Lung (tissue), 17 donors: ENCODE measurements at places on chromosomes 12 and 14. TPM values are rescaled to one million over a fixed set of nuclear protein-coding genes. Genes with fewer than 3 reads are reported as not detected.

DNA sequence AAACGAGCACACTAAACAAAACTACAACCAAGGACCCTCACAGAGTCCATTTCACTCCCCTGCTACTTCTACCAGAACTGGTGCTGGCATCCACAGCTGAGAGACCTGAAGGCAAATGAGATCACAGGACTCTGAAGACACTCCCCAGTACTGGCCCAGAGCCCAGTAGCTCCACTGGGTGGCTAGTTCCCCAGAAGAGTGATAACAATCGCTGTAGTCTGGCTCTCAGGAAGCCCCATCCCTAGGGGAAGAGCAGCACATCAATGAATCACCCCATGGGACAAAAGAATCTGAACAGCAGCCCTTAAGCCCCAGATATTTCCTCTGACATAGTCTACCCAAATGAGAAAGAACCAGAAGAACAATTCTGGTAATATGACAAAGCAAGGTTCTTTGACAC is 190.7 kb upstream of the BMP4 start:
- DNase-seq, result no peak

DNA sequence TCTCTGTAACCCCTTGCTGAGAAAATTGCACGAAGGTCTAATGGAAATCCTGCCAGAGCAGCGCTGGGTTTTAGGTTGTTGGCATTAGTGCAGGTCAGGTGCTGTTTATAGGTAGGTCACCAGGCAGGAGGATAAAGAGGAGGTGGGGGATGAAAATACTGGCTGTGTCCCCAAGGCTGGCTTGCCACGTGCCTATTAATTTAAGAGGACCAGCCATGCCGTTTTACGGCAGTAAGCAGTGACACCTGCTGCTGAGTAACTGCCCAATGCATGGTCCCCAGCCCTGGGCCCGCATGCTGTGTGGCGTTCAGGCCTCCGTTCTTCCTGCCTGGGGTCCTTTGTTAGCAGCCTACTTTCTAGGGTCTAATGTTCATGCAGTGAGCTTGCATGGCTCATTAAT is 67.2 kb downstream of the WDR20 start:
- peak; percentile 3 for DNase-seq

DNA sequence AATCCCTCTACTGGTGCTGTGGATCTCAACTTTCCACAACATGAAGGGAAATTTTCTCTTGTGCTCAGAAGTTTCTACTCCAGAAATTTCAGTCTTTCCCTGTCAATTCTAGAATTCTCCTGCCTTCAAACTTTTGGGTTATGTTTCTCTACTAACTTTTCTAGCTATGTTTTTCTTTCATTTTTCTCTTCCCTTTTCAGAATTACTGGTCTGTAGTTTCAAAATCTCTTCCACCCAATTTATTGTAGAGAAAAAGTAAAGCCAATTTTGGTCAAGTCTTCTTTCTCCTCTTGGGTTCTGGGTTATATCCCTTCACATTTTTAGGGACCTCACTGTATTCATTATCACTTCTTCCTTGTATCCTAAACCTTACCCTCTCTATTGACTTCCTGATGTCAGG is 18.9 kb downstream of the CNTN1 start:
- no peak for DNase-seq

DNA sequence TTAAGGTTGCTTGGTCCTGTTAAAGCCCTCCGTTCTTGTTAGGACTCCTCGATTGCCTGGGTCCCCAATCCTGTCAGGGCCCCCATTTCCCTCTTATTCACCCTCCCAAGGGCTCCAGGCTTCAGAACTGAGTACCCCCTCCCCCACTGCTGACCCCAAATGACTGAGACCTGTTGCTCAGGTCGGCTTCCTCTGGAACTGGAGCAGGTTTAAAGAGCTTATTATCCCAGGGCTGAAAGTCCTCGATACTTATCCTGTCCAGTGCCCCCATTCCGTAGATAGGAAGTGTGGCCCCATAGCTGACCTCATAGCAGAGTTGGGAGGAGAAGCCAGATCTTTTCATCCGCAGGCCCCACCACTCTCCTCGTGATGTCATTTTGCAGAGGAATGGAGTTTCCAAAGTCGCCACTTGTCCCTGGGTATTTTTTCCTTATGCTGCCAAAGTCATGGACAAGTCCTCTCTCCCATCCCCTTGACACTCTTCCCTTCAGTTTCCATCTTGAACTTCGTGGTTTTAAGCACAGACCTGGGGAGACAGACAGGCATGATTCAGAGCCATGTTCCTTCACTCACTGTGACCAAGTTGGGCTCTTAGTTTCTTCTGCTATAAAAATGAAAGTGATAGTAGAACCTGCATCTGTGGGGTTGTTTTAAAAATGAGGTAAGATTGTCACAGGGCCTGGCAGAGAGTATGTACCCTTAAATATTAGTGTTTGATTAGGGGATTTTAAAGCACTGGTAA is 1.2 kb downstream of the USP30 start:
- DNase-seq, result no peak

DNA sequence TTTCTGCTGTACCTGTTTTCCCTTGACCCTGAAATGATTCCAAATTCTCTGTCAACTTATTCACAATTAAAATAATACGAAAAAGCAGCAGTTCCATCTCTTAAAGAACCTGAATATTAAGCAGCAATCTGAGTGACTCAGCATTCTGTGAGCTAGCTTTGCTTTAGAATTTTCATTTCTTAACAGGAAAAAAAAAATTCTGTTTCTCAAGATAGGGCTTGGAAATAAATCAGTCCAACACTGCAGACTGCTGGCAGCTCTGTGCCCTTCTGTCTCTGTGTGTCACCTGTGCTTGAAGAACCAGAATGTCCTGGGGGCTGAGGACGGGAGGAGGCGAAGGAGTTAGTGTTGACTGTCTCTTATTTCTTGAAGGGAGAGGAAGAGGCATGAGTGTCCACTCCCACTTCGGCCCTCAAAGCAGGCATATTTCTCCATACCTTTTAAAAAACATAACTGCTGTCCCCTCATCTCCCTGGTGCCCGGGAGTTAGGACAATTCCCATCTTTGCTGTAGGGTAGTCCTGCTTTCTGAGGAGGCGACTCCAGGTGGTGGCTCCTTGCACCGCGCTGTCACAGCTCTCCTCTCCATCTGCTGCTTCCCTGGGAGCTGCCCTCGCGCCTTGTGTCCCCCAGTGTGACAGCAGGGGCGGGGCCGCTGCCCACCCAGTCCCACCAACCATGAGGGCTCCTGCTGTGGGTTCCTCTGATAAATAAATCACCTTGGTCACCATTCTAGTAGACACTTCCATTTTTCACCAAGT is 203.1 kb downstream of the CALM1 start:
- DNase-seq, result no peak

GRCh38 chr12:46246021-46246700 is 22.7 kb downstream of the SLC38A1 start:
- DNase-seq, result no peak

DNA sequence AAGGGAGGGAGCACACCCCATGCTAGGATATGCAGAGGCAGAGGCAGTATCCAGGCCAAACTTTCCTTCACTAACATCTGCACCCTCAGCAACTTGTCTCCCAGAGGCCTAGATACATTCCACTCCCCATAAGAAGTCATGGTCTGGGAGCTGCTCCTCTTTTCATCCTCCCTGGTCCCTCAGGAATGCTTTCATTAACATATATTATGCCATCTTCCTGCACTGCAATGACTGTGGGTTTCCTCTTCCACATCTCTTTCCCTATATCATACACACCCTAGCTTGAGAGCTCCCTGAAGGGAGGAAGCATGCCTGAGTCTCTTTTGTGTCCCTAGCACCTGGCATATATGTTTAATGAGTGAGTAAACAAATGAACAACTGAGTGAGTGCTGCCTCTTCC is 8.6 kb downstream of the DDN start:
- no peak for DNase-seq

GRCh38 chr14:28163233-28163632 is 603.4 kb upstream of the FOXG1 start:
- no peak for DNase-seq

DNA sequence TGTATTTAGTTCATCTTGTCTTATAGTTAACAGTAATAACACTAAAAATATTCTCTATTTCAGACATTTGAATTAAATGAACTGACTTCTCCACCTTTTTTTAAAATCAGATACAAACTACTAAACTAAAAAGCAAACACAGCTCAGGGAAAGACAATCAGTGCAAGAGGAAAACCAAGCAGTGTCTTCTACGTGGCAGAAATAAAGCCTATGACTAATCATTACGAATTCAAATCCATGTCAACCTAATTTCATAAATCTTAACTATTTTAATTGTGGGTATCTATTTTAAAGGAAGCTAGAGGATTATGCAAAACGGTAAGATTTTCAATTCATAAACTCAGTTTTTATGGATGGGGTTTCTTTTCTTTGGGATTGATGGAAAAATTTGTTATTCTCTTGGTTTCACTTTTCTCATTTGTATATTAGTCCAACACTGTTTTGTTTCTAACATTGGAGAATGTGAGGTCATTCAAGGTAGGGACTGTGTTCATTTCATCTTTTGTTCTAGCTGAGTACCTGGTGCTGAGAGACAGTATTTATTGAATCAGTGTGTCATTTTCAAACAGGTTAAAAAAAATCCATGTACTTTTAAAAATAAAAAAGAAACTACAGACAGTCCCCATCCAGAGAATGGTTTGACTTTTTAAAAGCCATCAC is 12.8 kb upstream of the PALS1 start:
- no peak for DNase-seq

DNA sequence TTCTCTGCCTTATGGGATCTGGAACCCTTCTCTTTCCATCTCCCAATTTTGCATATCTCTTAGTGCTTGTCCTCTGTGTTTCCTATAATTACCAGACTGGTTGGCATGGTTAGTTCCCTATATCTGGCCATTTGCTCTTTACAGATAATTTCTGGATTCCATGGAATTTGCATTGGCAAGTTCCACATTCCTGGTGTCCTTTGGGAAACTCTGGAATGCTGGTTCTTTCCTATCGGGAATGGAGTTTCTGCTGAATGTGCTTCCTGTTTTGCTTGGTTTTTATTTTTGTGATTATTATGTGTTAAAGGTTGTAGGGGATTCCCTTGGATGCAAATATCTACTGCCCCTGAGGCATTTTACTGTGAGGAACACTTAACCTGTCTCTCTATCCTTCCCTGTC is 193.0 kb upstream of the BTG1 start:
- DNase-seq, result no peak

DNA sequence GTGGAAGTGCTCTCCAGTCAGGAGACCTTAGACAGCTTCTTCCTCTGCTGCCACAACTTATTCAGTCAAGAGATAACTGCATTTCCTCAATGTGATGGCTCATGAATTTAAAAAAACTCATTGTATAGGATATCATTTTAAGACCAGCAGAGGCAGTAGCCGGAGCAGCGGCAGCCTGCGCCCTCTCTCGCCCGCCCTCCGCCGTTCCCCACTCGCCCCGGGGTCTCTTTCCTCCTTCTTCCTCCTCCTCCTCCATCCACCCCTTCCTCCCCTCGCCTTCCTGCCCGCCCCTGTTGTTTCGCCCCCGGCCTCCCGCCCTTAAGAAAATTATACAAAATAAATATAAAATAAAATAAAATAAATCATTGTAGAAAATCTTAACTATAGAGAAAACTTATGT is 687.6 kb downstream of the FLRT2 start:
- no peak for DNase-seq

DNA sequence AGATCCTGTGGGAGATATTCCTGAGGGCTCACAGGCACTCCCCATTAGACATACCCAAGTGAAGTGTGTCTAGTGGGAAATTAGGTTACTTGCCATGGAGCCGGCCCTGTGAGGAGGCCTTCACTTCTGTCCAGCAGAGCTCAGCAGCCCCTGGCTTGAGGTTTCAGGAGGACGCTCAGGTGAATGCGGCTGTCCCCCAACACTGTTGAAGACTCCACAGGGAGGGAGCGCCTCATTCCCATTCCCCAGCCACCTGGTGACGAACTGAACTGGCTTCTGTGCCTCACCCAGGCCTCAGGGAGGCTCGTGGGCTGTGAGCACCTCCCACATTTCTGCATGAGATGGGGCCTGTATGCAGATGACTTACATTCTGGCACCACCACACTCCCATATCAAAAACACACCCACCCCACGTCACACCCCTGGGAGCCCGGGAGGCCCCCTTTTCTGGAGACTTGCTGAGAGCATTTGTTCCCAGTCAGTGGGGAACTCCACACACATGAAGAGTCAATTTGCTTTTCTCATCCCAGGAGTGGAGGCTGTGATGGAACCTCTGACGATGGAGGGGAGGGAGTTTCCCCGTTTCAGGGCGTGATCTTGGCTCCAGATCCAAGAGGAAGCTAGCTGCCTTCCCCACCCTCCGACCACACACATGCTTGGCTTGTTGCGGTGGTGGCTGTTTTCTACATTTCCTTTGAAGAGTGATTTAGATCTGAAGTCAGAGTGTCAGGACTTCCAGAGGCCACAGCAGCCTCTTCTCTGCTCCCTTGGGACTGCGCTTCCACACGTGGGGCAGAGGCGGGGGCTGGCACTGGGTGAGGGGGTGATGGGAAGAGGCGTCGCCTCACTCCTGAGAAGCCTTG is 120.7 kb downstream of the ADGRD1 start:
- DNase-seq, result peak; percentile 91

- DNase-seq, result peak; percentile 32
Observed at GRCh38 chr14:93941293-93941910, 14.3 kb downstream of the FAM181A start.

- peak; percentile 44 for DNase-seq
Observed at GRCh38 chr12:3317841-3318501, 173.0 kb upstream of the PRMT8 start.

DNA sequence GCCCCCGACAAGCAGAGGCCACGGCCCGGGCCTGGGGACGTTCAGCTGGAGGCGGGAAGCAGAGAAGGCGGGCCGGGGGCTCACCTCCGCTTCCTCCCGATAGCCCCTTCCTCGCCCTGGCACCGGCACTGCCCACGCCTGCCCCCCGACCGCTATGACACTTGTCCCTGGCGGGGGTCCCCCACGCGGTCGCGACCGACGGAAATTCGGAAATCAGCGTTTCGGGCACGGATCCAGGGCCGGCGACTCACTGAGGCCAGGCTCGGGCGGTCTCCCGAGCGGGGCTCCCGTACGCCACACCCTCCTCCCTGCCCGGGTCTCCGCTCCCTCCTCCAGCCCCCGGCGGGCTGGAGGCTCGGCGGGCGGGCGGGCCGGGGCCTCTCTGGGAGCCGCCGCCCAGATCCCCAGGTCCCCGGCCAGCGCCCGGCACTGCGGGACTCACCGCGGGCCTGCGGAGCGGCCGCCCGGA is 581 bp downstream of the PITPNM2 start:
- DNase-seq, result peak; percentile 28

GRCh38 chr12:64746663-64747062 is 12.5 kb downstream of the GNS start:
- DNase-seq, result no peak

GRCh38 chr14:95679998-95680735 is 6.1 kb upstream of the TCL1B start:
- DNase-seq, result no peak

GPR132 gene
- 4.4 TPM for total RNA-seq

TOMM20L gene
- not detected for total RNA-seq

MYBPC1 gene
- total RNA-seq, result not detected

LMNTD1 gene
- total RNA-seq, result 14.9 TPM

OTOGL gene
- 0.15 TPM for total RNA-seq

KCNC2 gene
- total RNA-seq, result not detected

NEMP1 gene
- 10.6 TPM for total RNA-seq

MYF5 gene
- total RNA-seq, result not detected

GALNT6 gene
- 36.0 TPM for total RNA-seq
